ENCODE measurements at places on chromosomes 11 and 22.

DNA sequence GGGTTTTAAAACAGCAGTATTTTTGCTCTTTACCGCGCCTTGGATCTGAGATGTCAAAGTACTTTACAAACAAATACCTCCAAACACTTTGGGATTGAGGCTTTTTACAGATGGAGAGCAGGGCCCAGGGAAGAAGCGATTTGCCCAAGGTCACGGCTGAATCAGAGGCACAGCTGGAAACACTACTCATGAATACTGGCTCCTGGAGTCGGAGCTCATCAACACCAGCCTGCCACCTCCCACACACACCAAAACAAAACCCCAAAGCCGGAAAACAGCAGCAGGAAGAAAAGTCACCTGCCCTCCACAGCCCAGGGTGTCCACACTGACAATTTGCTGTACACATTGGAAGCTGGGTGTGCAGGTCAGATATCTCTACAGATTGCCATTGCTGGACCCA is 339.4 kb downstream of the CADM1 start:
- DNase-seq, result no peak

DNA sequence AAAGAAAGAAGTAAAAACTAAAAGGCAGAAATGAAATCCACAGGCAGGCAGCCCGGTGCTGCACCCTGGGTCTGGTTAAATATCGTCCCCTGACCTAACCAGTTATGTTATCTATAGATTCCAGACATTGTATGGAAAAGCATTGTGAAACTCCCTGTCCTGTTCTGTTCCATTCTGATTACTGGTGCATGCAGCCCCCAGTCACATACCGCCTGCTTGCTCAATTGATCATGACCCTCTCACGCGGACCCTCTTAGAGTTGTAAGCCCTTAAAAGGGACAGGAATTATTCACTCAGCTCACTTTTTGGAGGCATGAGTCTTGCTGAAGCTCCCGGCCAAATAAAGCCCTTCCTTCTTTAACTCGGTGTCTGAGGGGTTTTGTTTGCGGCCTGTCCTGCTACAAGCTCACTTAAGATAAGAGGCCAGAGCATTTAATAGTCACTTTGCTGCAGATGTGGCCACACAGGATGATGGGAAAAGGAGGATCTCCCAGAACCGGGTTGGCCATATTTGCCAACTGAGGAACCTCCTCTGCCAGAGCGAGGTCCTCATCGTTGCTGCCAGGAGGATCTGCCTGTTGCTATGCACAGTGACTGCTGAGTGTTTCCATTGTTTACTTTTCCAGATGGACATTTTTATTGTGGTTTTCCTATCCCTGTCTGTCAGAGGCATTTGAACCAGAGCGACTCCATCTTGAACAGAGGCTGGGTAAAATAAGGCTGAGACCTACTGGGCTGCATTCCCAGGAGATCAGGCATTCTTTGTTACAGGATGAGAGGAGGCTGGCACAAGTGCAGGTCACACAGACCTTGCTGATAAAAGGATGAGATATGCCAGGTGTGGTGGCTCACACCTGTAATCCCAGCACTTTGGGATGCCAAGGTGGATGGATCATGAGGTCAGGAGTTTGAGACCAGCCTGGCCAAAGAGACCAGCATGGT is 10.2 kb downstream of the C11orf96 start:
- DNase-seq, result no peak

DNA sequence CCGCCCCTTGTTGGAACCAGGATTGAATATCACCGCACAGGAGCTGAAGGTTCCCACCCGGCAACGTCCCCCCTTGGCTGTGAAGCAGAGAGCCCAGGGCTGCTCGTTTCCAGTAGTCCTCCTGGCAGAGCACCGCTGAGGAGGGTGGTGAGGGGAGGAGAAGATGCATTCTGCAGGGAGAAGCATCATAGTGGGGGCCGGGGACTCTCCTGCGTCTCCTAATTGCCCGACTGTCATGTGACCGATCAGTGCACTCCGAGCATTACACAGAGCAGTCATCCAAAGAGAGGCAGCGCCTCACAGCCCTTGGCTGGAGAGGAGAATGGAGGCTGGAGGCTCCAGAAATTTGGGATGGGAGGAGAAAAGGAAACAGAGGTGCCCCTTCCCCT is 85.0 kb upstream of the SEPTIN5 start:
- DNase-seq, result no peak

- DNase-seq, result no peak
Observed at GRCh38 chr11:121071846-121072450, 29.1 kb upstream of the TECTA start.

GRCh38 chr11:11980841-11981308 is 27.6 kb downstream of the DKK3 start:
- DNase-seq, result no peak

DNA sequence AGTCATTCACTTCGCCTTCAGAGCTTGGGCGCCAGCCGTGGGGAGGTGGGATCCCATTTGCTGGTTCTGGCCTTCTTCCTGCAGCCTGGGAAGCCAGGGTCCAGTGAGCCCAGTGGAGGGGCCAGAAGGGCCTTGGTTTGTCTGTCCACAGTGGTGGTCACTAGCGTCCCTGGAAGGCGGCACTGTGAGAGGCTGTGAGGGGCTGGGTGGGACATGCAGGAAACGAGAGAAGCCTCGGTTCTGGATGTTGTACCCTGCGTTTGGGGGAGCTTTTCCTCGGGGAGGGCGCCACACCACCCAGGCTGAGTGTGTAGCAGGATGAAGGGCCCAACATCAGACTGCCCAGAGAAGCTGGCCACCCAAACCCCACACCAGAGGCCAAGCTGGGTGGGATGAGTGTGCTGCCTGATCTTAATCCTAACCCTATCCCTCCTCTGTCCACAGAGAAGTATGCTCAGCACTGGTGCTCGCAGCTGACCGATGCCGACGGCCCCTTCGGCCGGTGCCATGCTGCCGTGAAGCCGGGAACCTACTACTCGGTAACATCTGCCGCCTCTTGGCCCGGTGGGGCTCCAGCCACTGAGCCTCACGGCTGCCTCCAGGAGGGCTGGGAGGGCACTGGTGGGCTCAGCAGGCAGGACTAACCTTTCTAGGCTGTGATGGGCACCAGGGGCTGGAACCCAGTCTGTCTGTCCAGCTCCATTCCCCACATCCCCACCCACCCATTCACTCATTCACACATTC is 14.4 kb downstream of the MUC5AC start:
- DNase-seq, result no peak

DNA sequence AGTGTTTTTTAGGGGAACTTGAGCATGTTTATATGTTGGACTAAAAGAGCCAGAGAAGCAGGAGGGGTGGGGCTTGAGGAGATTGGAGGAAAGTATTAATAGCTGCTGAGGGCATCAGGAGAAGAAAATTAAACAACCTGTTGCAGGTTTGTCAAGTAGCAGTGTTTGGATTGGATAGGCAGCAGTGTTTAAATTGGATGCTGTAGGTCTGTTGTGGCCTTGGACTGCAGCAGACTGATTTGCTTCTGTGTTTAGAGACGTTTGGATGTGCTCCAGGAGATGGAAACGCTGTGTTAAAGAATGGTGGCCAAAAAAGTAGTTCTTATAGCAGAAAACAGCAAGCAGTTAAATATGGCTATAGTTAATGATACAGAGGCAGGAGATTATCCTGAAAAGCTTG is 5.7 kb downstream of the EIF3L start:
- no peak for DNase-seq

GRCh38 chr11:75583718-75584658 is 21.9 kb downstream of the SERPINH1 start:
- DNase-seq, result peak; percentile 45

Data from transverse colon (tissue), 4 donors.